ENCODE measurements at places on chromosomes 6 and 20.

DNA sequence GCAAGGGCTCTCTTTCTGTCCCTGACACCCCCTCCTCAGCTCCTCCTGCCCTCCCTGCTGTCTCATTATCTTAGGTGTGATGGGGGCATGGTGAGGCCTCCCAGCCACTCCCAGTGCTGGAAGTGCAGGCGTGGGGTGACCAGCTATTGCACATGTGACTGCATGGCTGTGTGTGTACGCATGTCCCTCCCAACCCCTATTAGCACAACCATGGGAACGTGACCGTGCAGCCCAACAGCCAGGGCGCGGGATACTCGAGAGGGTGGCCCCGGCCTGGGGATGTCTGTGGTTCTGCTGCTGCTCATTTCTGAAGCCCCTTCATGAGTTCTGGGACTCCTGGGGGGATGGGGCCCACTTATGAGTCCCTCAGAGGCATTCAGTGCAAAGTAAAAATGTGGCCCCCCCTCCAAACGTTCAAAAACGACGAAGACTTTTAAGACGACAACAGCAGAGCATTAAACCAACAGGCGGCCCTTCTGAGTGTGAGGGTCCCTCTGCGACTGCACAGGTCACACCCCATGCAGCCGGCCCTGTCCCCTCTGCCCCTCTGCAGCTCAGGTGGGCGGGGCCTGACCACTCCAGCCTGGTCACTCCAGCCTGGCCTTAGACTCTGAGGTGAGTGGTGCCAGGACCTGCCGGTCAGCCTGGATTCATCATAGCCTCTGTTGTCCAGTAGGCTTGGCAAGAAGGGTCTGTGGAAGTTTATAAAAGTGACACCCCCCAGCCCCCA is 51.1 kb downstream of the RBM38 start:
- DNase-seq = no peak

- DNase-seq = no peak
Measured at GRCh38 chr6:105045526-105045925, 88.6 kb downstream of the LIN28B start.

DNA sequence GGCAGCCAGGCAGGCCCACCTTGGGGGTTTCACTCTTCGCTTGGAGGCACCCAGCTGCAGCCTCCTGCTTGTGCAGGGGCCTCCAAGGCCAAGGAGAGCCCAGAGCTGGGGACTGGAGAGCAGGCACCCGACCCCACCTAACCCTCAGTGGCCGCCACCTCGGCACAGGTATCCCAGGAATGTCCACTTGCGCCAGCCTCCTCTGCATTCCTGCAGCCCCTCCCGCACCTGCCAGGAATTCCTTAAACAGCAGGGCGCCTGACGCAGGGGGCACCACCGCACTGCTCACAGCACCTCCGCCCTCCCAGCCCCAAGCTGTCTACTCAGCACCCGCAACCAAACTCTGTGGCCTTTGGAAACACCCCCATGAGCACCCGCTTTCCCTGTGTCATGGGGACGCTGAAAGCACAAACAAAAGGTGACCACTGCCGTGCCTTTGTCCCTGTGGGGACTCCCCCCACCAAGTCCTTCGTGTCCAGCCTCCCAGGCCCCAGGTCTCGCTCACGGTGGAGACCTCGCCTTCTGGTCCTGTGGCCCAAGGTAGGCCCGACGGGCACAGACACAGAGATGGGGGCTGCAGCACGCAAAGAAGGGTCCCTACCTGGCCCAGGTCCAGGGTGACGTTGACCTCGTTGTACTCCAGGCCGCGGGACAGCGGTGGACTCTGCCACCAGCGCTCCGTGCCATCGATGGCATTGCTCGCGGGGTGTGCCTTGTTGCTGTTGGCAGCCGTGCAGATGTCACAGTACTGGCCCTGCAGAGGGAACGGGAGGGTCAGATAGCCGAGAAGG is 5.1 kb downstream of the LAMA5 start:
- DNase-seq = no peak

GRCh38 chr20:46108435-46108841 is 9.7 kb upstream of the CD40 start:
- DNase-seq = no peak

- DNase-seq = no peak
Measured at GRCh38 chr6:155128977-155129376, 133.9 kb downstream of the TIAM2 start.

GRCh38 chr20:15056246-15056645 is 718.8 kb upstream of the FLRT3 start:
- no peak for DNase-seq

- peak; percentile 35 for DNase-seq
Measured at GRCh38 chr6:30554962-30555815, 1.1 kb downstream of the GNL1 start.

DNA sequence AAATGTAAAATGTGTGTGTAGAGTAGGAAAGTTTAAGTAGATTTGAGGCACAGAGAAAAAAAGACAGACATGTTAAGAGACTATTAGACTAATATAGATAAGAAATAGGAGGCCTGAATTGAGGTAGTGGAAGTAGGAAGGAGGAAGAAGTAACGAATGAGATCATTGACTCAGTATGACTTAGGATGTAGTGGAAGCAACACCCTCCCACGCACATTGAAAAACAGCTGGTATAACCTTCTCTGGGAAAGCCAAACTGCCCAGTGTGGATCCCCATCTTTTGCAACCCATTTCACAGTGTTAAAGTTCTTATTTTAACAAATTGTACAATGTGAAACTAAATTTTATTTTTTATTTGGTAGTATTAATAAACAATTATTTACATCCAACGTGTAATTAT is 89.1 kb downstream of the GRIK2 start:
- DNase-seq = no peak

- no peak for DNase-seq
Measured at GRCh38 chr6:7588506-7588905, 1.5 kb upstream of the SNRNP48 start.

- no peak for DNase-seq
Measured at GRCh38 chr6:170091000-170091638, 199.8 kb downstream of the DLL1 start.

DNA sequence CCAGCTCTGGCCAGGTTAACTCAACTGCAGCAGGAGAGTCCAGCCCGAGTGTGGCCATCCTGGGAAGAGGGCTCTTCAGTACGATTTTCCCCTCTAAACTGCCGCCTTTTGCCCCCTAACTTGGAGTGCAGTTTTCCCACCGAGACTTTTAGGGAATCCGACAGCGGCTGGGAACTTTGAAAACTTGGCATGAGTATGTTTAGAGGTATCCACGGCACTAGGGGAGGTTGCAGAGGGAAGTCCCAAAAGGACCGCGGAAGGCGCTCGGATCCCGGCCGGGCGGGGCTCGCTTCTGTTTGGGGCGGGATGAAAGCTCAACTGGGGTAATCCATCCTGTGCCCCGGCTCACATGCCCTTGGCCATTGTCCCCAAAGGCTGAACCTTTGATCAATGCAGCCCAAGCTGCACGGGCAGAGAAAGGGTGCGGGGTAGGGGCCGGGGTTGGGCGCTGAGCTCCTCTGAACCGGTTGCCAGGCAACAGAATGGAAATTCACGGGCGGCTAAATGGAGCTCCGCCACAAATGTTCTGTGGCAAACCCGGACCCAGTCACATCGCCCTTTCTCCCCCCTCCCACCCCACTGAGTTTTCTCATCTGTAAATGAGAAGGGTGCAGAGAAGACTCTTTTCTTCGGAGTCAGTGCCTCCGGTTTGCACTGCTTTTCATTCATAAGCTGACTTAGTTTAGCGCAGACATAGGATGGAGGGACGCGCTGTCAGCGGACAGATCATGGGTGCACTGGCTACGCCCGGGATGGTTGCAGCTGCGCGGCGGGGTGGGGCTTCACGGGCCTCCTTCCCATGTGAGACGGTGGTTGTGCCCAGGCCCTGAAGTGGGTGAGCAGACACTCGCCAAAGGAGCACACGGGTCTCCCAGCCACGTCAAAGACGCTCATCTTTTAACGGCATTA is 2.3 kb downstream of the BMP6 start:
- DNase-seq = no peak

DNA sequence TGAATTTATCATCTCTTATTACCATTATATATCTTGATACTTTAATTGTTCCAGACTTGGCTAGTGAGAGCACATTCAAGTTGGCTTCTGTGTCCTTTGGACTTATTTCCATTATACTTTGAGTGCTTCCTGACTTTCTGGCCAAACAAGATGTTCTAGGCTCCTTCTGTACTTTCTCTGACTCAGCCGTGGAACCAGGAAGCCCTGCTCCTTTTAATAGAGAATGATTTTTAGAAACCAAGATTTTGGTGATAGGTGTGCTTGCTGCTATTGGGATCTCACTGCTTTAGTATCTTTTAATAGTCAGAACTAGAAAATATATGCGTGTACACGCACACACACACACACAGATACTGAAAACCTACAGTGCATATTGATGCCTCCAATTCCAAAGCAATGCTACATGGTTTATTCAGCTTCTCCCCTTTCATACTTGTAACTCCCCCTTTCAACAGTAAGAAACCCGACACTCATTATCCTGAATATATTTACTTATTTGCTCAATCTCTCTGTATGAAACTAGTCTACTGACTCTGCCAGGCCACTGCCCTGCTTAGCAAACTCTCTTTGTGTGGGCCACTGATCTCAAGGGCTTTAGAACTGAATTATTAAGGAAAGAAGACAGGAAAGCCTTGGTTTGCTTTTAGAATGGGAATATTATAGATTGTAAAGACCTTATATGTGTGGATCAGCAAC is 42.7 kb upstream of the EZR start:
- no peak for DNase-seq
